WTC11 (cell line): ENCODE measurements at places on chromosomes 3 and 15.
A peak's percentile ranks its signal among the peaks of the same experiment; 100 is the strongest.

DNA sequence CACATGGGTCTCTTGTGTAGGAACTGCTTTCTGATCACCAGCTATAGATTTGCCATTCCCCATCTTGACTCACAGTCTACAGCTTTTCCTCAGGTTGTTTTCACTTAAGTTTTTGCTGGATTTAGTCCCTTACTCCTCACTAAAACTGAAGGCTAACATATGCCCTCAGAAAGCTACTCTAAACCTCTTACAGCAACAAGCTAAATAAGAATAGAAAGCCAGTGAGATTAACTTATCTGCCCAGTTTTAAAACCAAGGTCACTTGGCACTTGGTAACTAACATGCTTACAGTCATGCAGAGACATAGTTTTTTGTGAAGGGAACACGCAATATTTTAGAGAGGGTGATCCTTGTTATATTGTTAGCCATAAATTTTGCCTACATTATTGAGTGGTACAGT lies at the start of gene GUCA1C:
TSS of gene GUCA1C (minus strand) at position 180 of the 400 bp plus-strand sequence. CDS start at position 63, 117 bp downstream.
- no peak for DNase-seq

- no peak for DNase-seq
Measured at GRCh38 chr15:90872486-90873184, 4.2 kb downstream of the FURIN start.

- no peak for DNase-seq
Measured at GRCh38 chr3:23669541-23670255, 136.1 kb upstream of the UBE2E1 start.

DNA sequence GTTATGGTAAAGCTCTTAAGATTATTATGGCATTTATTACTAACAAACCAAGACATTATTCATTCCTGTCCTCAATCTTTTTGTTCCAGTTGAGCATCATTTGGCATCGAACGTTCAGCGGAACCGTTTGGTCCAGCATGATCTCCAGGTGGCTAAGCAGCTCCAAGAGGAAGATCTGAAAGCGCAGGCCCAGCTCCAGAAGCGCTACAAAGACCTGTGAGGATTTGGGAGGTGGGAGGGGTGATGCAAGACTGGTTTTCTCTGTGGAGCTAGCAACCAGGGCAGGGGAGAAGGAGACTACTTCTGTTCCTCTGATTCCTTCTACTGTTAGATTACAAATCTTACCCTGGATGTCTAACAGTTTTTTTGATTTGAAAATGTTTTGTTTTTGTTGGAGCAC lies 27.6 kb upstream of the UTS2B start:
- no peak for DNase-seq

- DNase-seq = no peak
Measured at GRCh38 chr3:146218880-146219866, 31.7 kb downstream of the PLSCR4 start.

- no peak for DNase-seq
Measured at GRCh38 chr3:106438887-106439286, 570.1 kb upstream of the CBLB start.

DNA sequence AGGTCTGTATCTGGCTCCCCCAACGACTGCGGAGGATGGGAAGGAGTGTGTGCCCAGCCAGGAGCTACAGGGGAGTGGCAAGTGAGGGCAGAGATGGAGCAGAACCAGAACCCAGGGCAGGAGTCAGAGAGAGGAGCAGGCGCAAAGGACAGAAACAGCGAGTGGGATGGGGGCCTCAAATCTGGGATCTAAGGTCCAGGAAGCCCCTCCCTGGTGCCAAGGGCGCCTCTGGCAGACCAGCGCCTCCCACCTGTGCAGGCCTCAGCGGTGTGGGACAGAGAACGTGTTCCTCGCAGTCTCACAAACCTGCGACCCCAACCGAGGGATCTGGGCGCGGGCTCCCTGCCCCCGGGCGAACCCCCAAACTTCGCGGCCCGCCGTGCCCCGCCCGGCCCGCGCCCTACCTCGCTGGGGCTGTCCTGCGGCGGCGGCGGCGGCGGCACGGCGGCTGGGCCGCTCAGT lies 301 bp downstream of the PCBP4 start:
- DNase-seq = no peak

GRCh38 chr15:60652870-60653269 lies 173.9 kb upstream of the ICE2 start:
- DNase-seq = no peak

- no peak for DNase-seq
Measured at GRCh38 chr3:72678867-72679266, 169.4 kb downstream of the SHQ1 start.

GRCh38 chr15:40322531-40323238 lies 807 bp upstream of the INAFM2 start:
- DNase-seq = no peak

- DNase-seq = no peak
Measured at GRCh38 chr3:105347625-105348302, 18.9 kb upstream of the ALCAM start.

DNA sequence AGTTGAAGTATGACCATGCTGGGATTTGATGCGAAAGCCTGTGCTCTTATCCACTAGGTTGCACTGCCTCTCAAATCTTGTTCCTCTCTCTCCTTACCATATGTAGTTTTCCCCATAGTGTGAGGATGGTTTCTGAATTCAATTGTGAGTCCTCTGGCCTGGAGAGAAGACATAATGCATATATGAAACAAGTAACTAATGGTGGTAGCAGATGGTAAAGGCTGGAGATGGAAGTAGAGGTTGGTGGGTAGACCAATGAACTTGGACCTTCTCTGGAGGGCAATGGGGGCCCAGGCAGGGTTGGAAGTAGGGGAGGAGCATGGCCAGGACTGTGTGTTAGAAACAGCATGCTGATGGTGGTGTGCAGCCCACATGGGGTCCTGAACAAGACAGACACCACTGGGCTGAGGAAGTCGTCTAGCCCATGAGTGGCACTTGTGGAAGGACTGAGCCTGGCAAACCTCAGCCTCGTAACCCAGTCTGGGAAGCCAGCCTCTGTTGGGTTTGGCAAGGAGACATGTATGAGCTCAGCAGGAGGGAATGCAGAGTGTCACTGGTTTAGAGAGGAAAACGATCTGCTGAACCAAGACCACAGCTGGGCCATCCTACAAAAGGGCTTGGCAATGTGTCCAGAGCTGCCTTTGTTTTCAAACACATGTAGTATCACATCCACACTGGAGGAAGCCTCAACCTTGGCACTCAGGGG lies 18.5 kb upstream of the LMCD1 start:
- no peak for DNase-seq

DNA sequence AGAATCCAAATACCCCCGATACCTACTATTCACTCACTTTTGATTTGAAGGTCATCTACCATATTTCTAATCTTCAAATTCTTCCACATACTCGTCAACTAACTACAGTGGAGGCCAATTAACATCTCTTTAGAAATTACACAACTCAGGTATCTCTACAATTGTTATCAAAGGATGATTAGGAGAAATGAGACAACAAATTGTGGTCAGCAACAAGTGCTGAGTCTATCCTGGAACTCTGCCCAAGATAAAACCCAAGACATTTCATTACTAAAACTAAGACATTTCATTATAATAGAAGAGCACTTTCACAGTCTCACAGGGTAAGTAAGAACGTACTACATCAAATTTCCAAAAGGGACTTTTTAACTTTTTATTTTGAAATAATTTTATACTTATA lies 100.0 kb downstream of the TBC1D5 start:
- DNase-seq = no peak

GRCh38 chr3:154105218-154105975 lies 15.8 kb upstream of the ARHGEF26 start:
- no peak for DNase-seq

DNA sequence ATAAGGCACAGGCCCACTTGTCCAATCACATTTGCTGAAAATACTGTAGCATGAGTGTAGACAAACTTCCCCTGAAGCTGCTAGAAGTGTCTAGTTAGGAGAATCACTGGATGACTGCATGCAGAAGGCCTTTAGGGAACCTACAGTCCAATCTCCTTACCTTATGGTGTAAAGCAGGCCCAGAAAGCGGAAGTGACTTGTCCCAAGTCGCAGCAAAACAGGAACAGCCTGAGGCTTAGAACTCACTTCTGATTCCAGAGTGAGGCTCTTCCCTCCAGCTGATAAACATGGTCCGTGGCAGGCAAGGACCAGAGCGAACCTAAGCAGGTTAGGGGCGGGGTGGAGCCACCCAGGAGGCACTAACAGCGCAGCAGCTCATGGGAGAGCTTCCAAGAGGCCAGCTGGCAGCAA lies 2.5 kb downstream of the GRAMD2A start:
- DNase-seq = no peak

DNA sequence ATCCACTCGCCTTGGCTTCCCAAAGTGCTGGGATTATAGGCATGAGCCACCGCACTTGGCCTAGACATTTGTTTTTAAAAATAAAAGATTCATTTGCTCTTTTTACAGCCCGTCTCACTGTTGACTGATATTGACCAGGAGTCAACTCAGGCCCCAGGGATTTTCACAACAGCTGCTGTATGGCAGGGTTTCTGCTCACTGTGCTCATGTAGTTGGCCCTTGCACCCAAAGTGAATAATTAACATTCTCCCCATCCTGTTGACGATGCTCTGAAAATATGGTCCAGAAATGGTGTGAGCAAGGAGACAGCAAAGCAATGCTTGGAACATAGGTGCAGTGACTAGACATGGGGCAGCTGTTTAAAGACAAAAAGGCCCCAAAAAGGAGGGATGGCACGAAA lies 2.9 kb upstream of the CCR5 start:
- no peak for DNase-seq

DNA sequence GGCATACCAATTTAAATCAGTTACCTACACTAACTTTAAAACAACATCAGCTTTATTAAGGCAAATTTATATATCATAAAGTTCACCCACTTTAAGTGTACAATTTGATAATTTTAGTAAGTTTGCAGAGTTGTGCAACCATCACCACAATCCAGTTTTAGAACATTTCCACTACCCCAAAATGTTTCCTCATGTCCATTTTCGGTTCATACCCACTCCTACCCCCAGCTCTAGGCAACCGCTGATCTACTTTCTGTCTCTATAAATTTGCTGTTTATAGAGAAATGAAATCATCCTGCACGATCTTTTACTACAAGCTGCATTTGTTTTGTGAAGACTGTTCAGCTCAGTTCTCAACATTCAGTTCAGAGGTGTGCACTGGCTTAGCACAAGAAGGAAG lies 31.5 kb upstream of the FAM81A start:
- no peak for DNase-seq

DNA sequence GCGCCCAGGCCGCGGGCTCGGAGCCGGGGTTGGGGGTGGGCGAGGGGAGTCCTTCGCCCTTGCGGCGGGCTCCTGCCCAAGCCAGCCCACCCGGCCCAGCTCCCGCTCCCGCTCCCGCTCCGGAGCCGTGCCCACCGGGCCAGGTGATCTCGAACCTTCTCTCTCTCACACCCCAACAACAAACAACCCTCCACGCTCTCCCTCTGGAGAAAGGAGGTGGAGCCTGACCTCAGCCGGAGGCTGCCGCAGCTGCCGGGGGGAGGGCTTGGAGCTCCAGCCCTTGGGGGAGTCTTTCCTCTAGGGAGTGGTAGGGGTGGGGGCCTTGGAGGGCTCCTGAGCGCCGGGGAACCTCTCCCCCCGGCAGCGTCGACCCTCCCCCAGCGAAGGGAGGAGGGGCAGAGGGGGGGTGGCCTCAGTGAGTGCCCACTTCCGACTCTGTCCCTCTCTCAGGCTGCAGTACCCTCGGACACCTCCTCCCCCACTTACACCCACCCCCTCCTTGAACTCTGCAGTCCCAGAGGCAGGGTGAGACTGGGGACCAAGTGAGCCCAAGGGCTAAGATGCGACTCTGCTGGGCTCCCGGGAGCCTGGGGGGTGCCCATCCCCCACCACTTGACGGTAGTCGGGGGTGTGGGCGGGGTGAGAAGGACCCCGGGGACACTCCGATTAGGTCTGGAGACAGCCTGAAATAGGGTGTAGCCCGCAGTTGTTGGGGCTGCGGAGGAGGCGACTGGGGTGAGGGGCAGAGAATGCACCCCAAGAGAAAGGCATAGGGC lies 4.4 kb upstream of the BAHD1 start:
- peak; percentile 47 for DNase-seq

DNA sequence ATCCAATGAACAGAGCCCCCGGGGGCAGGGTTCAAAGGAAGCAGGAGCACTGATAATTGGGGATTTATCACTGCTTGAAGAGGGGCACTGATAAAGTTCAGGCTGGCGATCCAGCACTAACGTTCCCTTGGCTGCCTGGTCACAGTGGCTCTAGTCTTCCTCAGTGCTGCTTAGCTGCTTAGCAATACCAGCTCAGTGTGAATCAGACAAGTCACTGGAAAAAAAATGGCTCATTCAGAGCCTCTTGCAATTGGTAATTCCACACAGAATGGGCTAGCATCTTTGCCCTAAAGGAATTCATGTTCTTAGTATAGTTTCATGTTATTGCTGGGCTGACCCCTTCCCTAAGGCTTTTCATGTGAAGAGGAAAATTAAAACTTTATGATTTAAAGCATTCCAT lies 95.7 kb upstream of the SLC2A2 start:
- no peak for DNase-seq

DNA sequence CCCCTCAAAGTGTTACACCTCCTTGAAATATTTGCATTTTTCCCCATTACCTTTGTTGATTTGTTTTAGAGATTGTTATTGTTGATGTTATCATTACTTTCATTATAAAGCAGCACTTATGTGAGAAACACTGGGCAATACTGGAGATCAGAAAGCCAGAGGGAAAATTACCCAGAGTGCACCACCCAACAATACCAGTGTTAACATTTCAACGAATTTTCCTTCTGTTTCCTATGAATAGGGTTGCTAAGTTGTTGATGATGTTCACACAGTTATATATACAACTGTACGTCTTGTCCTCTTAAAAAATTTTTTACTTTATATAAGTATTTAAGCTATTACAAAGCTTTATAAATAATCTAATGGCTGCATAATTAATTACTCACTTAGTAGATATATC lies 173.6 kb upstream of the UMPS start:
- no peak for DNase-seq

- DNase-seq = no peak
Measured at GRCh38 chr3:105274958-105275357, 91.8 kb upstream of the ALCAM start.

DNA sequence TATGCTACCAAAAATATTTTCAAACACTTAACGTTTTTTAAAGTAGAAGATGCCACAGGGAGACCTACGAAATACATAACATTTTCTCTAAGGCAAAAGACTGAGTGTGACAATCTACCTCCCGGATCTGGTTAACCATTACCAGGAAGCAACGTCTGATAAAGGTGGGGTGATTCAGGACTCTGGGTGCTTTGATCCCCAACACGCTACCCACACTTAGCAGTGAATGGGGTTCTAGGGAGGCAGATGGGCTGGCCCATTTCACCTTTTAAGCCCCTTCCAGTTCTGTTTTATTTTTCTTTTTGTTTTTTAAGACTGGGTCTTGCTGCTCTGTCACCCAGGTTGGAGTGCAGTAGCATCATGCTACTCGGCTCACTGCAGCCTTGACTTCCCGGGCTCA lies 39.5 kb downstream of the EIF4E3 start:
- no peak for DNase-seq

GRCh38 chr3:94272016-94272415 lies 209.2 kb downstream of the NSUN3 start:
- no peak for DNase-seq

GRCh38 chr15:74807282-74807681 lies 5.4 kb upstream of the LMAN1L start:
- DNase-seq = no peak

GRCh38 chr3:115843206-115843605 lies 219.9 kb downstream of the GAP43 start:
- DNase-seq = no peak
